ENCODE measurements at places on chromosomes 1 and 21.

- DNase-seq = no peak
These were observed 1857.4 kb downstream of the NCAM2 start for GRCh38 chr21:22855581-22855980.

- DNase-seq = no peak
These were observed 26.7 kb downstream of the NDC1 start for GRCh38 chr1:53811414-53811851.

DNA sequence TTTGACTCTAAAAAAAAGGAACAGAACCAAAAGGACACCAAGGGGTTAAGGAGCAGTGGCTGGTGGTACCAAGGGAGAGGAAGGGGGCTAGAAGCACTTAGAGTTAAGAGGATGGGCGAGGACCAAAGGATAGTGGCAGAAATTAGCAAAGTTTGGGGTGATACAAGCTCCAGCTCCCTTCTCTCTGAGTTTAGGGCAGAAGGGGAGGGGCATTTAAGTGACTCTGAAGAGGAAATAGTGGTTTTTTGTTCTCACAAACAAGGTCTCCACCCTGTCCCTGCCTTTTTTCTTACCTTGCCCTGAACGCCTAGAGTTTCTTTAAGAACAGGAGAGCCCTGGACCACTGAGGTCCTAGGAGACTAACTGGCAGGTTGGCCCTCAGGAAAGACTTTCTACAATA, 3.3 kb downstream of the CDC42SE1 start:
- DNase-seq = no peak

- no peak for DNase-seq
These were observed 43.1 kb downstream of the ATP2B4 start for GRCh38 chr1:203669739-203670138.

- DNase-seq = no peak
These were observed 87.8 kb downstream of the ADCY10 start for GRCh38 chr1:167826127-167826526.

DNA sequence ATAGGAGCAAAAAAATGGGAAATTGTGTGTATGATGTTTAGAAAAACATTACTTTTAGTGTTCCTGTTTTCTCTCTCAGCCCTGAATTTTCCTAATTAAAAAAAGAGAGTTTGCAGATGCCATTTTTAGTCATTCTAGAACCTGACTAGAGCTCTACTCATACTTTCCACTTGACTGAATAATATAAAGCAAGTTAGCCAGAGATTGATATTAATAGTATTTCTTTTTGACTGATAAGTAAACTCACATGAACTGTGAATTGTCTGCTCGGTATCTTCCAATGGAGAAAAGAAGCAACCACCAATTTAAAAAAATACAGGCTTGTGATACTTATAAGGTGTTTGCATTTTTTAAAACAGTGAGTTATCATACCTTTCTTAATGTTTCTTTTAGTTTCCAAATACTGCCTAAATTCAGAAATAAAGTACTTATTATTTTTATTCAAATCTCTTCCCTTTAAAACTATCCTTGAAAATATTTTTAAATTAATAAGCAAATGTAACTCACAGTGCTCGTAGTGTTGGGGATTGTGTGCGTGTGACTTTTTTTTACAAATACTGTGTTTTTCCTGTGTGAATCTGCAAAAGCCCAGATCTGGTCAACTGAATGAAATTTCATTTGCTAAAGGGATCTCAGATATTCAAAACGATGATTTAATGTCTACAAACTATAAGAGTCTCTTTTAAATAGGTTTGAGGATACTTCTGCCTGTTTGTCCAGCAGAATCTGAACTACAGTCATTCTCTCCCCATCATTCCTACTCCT, 9.8 kb downstream of the RAP1A start:
- DNase-seq = no peak

GRCh38 chr1:39160703-39161102, 43.8 kb upstream of the MACF1 start:
- DNase-seq = no peak

DNA sequence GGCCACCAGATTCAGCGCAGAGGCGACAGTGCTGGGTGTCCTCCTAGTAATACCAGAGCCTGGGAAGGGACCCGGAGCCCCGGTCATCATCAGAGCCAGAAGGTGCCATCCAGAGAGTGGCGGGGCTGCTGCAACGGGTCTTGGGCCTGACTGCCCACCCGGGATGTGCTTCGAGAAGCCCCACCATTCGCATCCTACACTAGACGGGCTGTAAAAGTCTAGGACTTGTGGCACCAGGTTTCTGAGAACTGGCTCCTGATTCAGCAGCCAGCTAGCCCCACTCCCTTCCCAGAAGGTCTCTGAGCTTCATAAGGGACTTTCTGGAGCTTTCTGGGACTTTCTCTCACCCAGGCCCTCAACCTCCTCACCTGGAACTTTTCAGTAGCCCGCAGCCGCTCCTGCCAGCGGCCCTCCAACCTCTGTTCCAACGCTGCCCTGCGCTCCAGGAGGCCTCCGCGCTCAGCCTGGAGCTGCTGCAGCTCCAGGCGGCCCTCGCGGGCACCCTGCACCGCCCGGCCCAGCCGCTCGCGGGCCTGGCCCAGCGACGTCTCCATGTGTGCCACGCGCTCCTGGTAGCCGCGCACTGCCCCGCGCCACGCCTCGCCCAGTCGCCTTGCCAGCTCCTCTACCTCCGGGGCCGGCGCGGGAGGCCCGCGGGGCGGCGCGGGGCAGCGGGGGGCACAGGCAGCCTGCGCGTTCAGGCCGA, 940 bp downstream of the NES start:
- no peak for DNase-seq

GRCh38 chr1:6852136-6852890, 67.1 kb downstream of the CAMTA1 start:
- DNase-seq = no peak

GRCh38 chr1:149997585-149998262, 12.8 kb downstream of the OTUD7B start:
- no peak for DNase-seq

- no peak for DNase-seq
These were observed 340.2 kb downstream of the SMYD3 start for GRCh38 chr1:246166841-246167240.

- no peak for DNase-seq
These were observed 44.4 kb upstream of the DHCR24 start for GRCh38 chr1:54931275-54931840.

- DNase-seq = no peak
These were observed 177.4 kb downstream of the IGSF21 start for GRCh38 chr1:18284805-18285537.

GRCh38 chr1:224302947-224303346, 27.0 kb downstream of the NVL start:
- no peak for DNase-seq

GRCh38 chr1:67713057-67713846, 28.3 kb downstream of the GADD45A start:
- DNase-seq = no peak

- no peak for DNase-seq
These were observed 19.2 kb downstream of the OLFML2B start for GRCh38 chr1:162004441-162004950.

- no peak for DNase-seq
These were observed 127.7 kb upstream of the KAZN start for GRCh38 chr1:14470802-14471201.

DNA sequence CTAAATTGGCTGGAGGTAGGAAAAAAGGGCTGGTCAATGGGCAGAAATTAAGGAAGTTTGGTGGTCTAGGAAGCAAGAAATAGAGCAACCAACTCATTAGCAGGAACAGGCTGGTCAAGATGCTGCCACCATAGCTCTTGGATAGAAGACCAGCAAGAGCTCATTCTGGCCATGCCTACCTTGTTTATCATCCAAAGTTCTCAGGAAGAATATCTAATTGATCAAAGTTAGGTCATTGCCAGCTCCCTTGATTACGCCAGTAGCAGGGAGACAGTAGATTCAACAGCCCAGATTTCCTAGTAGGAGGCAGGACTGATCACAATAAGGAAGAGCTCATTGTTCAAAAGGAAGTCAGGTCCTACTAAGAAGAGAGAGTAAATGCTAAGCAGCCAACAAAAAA, 370.2 kb downstream of the GPATCH2 start:
- no peak for DNase-seq

- DNase-seq = no peak
These were observed 30.0 kb upstream of the CRNN start for GRCh38 chr1:152444045-152444444.

GRCh38 chr1:228198977-228199590, 8.8 kb upstream of the OBSCN start:
- DNase-seq = no peak

- no peak for DNase-seq
These were observed 22.6 kb downstream of the PLPPR5 start for GRCh38 chr1:98981917-98982513.

DNA sequence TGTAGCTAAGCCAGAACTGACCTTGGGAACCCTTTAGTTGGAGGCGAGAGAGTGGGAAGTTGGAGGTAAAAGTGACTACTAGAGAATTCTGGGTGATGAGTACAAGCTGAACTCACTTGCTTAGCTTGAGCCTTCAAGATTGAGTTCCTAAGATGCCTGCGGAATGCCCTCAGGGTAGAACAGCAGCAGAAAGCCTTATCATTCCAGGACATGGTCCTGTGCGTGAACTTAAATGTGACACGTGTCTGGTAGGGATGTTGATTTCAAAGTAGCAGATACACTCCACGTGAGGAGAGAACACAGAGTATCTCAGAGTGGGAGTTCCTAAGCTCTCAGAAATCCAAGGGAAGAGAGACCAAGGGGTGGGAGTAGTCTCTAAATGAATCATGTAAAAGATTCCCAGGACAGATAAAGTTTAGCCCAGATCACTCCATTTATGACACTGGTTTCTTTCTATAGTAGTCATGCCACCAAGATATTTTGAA, 60.1 kb downstream of the KCNK1 start:
- DNase-seq = no peak

DNA sequence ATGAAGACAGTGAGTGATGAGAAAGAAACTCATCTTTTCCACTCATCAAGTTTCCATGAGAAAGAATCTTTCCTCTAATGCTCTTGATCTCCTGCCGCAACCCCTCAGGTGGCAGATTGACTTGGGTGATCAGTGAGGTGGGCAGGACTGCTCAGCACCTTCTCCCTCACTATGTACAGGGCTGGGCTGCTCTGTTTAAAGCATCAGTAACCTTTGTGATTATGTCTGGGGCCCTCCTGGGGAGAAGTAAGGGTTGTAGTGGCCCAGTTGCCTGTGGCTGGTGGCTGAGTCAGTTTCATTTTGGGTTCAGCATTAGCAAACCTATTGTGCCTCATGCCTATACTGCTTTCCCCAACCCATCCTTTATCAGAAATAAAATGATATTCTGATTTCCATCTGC, 366.0 kb downstream of the TTLL7 start:
- no peak for DNase-seq

- DNase-seq = no peak
These were observed 117.7 kb downstream of the PDE4B start for GRCh38 chr1:65910432-65910831.

GRCh38 chr1:4603295-4604110, 50.9 kb upstream of the AJAP1 start:
- no peak for DNase-seq

GRCh38 chr1:168227620-168228019, 1.8 kb downstream of the SFT2D2 start:
- DNase-seq = no peak

DNA sequence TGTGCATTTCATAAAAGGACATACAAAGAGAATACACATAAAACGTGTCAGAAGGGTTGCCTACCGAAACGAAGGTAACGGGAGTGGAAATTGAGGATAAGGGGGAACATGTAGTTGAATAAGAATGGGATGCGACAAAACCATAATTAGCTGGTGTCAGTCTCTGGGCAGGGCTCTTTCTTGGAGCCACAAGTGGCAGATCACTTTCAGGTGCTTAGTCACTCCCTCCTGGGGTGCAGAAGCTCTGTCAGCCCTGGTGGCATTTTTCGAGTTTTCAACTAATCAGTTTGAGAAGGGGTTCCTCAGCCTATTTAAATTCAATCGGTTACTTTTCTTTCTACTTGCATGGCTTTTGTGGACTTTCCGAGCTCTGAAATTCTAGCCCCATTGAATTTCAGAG, 133.9 kb upstream of the IGSF21 start:
- no peak for DNase-seq

DNA sequence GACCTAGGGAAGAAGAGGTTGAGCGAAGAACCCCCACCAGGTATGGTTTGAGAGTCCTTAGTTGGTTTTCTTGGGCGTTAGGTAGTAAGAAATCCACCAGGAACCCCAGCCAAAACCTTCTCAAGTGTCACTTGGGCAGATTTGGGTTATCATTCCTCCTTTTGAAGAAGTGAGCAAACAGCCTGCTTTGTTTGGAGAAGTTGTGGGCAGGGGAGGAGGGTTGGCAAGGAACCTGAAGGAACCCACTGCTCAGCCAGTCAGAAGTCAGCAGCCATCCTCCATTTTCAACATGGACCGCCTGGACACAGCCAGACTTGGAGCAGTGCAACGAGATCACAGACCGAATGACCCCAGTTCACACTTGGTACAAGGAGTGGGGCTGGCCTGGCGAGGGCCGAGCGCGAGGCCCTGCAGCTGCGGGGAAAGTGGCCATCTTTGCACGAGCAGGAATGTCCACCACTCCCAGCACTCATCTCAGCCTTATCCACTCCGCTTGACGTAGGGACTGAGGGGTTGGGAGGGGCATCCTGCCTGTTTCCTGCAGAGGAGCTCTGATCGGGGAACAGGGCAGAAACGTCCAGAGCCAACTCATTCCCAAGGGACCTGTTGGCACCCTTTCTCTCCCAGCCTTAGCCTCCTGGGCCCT, 7.2 kb downstream of the ADPRS start:
- DNase-seq = no peak

All from cerebellar nuclear complex (tissue), 1 donor.